Activated CD8-positive, alpha-beta T cell treated with anti-CD3 and anti-CD28 coated beads, Interleukin-2, amount 10 ng/mL, durations not matched to agents 7 days and 5 days (primary cell): ENCODE measurements at places on chromosomes 16 and 17. TPM values are rescaled to one million over a fixed set of nuclear protein-coding genes. Genes with fewer than 3 reads are reported as not detected.

DNA sequence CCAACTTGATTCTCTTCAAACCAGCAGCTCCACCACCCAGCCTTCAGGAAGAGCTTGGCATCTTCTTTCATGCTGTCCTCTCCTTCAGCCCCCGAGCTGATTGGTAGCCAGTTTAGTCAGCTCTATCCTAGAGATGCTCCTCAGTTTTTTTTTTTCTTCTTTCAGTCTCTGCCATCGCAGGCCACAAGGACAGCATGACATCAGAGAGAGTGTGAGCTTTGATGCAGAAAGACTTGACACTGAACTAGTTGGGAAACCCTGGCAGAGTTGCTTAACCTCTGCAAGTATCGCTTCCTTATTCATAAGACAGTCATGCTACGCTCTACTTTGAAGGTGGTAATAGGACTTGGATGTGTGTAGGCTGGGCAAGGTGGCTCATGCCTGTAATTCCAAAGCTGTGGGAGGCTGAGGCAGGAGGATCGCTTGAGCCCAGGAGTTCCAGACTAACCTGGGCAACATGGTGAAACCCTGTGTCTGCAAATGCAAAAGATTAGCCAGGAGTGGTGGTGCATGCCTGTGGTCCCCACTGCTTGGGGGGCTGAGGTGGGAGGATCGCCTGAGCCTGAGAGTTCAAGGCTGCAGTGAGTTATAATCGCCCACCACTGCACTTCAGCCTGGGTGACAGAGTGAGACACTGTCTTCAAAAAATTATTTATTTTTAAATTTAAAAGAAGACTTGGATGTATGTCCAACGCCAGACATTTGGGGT, 2.6 kb downstream of the CD300LB start:
- no peak overlapping the region for H3K4me3 ChIP-seq
- H3K36me3 ChIP-seq = no peaks in the 10 kb centered on the region
- no peak for DNase-seq
- H3K27me3 ChIP-seq = peaks cover 30% of the 10 kb centered on the region
- H3K27ac ChIP-seq = no peak overlapping the region

DNA sequence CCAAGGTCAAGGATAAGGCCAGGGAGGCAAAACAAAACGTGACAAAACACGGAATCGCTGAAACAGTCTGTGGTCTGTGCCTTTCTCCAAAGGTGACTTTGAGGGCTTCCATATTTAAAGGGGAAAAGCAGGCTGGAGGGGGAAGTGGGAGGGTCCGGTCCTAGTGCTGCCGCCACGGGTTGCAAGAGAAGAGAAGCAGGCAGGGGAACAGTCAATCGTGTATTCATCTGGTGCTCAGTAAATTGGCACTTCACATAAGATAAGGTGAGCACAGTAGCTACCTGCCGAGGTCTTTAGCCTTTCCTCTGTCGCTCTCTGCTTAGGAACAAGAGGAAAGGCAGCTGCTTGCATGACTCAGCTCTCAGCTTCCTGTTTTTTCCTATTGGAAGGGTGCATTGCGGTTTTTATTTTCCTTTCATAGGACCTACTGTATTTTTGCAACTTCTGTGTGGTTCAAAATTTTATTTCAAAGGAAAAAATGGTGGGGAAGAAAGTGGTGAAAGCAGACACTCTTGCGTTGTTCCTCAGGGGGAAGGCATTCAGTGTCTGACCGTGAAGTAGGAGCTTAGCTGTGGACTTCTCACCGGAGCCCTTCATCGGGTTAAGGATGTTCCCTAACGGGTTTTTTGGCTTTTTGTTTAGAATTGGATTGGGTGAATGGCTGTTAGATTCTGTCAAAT, 7.1 kb upstream of the LGALS3BP start:
- H3K4me1 ChIP-seq = peaks cover 15% of the 10 kb centered on the region
- no peak overlapping the region for H3K4me3 ChIP-seq
- peaks cover 24% of the 10 kb centered on the region for H3K36me3 ChIP-seq
- no peaks in the 10 kb centered on the region for H3K27me3 ChIP-seq

- H3K36me3 ChIP-seq = no peaks in the 10 kb centered on the region
- DNase-seq = no peak
- H3K27ac ChIP-seq = no peak overlapping the region
- peaks cover 14% of the 10 kb centered on the region for H3K27me3 ChIP-seq
- peaks cover 56% of the 10 kb centered on the region for H3K4me1 ChIP-seq
These were observed 9.2 kb upstream of the PRR29 start for GRCh38 chr17:63988741-63989621.

GRCh38 chr17:78735832-78736525, 46.1 kb downstream of the CYTH1 start:
- peak overlapping the region; percentile 83 for H3K4me3 ChIP-seq
- H3K27me3 ChIP-seq = no peaks in the 10 kb centered on the region
- peaks cover 32% of the 10 kb centered on the region for H3K36me3 ChIP-seq
- peak; percentile 51 for DNase-seq
- H3K4me1 ChIP-seq = peaks cover 87% of the 10 kb centered on the region

- H3K36me3 ChIP-seq = no peaks in the 10 kb centered on the region
- no peak overlapping the region for H3K4me3 ChIP-seq
- peaks cover 6% of the 10 kb centered on the region for H3K4me1 ChIP-seq
- H3K27ac ChIP-seq = no peak overlapping the region
- no peaks in the 10 kb centered on the region for H3K27me3 ChIP-seq
These were observed 14.6 kb downstream of the NUDT7 start for GRCh38 chr16:77736879-77737278.

Gene CLEC18B
- total RNA-seq = 0.76 TPM

DNA sequence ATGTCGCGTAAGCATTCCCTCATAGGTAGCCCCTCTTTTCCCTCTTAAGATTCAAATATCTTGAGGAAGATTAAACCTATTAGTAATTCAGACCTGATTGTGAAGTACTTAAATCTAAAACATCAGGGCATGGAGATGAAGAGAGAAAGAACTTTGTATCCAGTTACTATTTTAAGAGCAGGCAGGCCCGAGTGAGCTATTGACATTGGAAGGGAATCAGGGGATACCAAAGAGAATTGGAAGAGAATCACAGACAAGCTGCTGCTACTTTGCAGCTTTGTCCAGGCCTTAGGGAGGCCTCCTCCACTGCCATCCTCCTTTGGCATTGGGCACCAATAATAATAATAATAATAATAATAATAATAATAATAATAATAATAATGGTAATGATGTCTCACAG, 170.5 kb downstream of the MRTFB start:
- no peaks in the 10 kb centered on the region for H3K4me1 ChIP-seq
- H3K27ac ChIP-seq = no peak overlapping the region
- DNase-seq = no peak

DNA sequence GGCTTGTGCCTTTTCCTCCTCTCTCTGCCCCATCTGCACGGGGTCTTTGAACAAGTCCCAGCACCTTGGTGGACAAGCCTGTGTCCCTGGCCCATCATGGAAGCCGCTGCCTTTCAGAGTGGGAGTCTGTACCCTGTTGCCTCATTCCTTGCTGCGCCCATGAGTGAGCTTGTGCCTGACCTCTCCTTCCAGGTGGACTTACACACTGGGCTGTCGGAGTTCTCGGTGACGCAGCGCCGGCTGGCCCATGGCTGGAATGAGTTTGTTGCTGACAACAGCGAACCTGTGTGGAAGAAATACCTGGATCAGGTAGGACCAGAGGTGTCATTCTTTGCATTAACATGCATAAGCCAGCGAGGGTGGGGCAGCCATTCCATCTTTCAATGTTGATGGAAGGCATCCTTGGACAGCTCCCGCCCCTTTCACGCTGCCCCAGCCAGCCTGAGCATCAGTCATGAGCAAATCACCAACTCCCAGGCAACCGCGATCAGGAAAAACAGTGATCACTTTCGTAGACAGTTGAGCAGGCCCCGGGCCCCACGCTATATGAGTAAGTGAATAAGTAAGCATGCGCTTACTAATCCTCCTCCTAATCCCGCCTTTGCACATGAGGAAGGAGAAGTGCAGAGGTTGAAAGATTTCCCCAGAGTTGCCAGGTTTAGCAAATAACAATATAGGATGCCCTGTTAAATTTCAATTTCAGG, 36.8 kb downstream of the ATP2C2 start:
- H3K4me1 ChIP-seq = peaks cover 4% of the 10 kb centered on the region
- no peak overlapping the region for H3K27ac ChIP-seq
- no peak overlapping the region for H3K4me3 ChIP-seq
- no peaks in the 10 kb centered on the region for H3K36me3 ChIP-seq
- DNase-seq = no peak
- peaks cover 35% of the 10 kb centered on the region for H3K27me3 ChIP-seq

- DNase-seq = no peak
- no peak overlapping the region for H3K4me3 ChIP-seq
- no peaks in the 10 kb centered on the region for H3K4me1 ChIP-seq
- H3K27ac ChIP-seq = no peak overlapping the region
- peaks cover 5% of the 10 kb centered on the region for H3K27me3 ChIP-seq
- H3K36me3 ChIP-seq = no peaks in the 10 kb centered on the region
These were observed 140.3 kb downstream of the CCT6B start for GRCh38 chr17:34820922-34821321.
